ENCODE measurements at places on chromosomes 2 and 18. TPM values are rescaled to one million over a fixed set of nuclear protein-coding genes. Genes with fewer than 3 reads are reported as not detected.

GRCh38 chr2:235270956-235271355 lies 222.9 kb upstream of the AGAP1 start:
- no peak for DNase-seq

GRCh38 chr2:190477661-190478454 lies 56.7 kb downstream of the NEMP2 start:
- no peak for DNase-seq

- DNase-seq: no peak
These were observed 418.0 kb upstream of the TNP1 start for GRCh38 chr2:217277646-217278398.

DNA sequence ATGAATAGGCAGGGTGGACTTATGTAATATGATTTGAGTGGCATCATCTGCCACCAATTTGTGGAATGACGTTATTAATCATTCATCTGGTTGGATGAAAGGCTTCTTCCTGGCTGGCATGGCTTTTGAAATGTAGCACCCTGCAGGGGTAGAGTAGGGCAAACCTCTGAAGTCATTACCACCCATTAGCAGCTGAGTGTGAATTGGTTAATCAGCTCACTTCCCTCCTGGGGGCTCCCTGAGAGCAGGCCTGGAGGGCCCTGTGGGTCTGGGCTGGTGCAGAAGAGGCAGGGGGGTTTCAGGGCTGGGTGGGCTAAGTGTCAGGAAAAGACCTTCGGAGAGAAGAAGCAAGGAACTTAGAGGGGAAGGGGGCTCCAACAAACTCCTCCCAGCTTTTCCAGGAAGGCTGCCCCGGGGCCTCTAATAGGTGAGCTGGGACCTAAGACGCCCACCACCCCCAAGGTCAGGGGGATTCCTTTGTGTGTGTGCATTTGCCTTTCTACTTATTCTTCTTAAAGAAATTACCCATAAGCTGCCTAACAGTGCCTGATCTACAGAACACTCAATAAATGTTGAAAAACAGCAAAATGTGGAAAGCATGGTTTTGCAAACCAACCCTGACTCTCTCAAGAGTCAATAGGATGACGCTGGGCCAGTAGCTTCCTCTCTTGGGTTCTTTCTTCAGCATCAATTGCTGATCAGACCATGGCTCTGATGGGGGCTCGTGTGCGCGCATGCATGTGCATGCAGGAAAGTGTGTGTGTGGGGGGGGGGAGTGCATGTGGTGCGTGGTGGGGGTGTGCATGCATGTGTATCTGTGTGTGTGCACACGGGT lies 49.7 kb upstream of the ZNF516 start:
- DNase-seq: no peak

DNA sequence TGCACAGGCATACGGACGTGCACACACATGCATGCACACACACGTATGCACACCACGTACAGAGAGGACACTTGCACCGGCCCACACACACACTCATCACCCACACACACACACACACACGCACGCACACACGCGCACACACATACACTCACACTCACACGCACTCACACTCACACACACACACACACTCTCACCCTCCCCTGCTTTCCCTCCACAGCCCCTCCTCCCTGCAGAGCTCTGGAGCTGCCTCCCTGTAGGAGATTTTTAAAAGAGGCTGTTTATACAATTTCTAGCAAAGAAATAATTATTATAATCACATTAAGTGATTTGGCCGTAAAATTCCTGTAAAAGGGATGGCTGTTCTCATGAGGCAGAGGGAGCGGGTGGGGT lies 36.5 kb upstream of the SNED1 start:
- no peak for DNase-seq

DNA sequence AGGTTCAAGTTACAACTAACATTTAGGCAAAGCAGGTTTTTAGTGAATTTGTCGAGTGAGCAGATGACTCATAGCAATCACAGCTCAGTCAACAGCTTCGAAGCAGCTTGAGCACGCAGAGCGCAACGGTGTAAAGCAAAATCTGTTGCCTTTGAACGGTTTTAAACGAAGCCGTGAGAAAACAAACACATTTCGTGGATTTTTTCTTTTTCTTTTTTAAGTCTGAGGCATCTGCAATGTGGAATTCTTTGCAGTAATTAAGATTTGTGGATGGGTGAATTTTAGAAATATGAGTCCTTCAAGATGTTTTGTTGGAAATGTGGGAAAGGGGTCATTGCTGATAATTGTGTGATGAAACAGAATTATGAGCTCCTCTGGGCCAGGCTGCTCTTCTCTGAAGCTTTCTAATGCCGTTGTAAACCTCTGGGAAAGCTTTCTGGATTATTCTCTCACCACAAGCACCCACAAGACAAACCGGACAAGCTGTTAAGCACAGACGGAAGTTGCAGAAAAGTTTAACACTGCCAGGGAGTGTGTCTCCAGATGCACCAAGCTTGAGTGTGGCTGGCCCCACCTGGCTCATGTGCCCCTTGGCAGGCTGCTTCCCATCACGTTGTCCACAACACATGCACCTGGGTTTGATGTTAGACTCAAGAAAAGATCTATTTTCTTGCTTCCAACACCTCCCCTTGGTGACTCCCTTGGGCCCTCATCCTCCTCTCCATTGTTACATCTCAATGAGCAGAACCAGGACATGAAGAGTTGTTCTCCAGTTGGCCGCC lies 224.7 kb downstream of the ACKR3 start:
- DNase-seq: no peak

DNA sequence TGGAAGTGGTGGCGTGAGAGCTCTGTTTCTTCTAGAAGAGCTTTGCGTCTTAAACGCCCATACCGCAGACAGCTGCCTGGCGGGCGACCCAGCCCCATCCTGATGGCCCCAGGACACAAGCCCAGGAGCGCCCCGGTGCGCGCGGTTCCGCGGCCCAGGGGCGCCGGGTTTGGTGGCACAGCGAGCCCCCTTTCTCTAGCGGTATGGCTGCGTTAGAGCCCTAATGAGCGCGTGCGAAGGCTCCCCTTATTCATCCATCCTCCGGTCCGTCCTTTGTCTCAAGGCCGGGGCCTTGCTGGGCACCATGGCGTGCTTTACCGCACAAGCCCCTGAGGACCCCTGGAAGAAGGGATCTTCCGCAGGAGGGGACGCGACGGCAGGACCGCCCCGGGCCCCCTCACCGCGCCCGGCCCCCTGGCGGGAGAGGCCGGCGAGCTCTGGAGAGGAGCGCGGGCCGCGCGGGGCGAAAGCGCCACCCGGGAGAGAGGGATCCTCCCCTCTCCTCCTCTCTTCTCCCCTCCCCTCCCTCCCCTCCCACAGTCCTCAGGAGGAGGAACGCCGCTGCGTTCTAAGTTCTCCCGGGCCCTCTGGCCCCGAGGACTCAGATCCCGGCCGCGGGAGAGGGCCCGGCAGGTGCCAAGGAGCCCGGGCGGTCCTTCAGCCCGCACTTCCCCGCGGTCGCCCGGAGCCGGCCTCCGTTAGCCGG lies 626 bp upstream of the SLC1A4 start:
- DNase-seq: peak; percentile 43

The LOXHD1 gene
- 0.35 TPM for total RNA-seq

DNA sequence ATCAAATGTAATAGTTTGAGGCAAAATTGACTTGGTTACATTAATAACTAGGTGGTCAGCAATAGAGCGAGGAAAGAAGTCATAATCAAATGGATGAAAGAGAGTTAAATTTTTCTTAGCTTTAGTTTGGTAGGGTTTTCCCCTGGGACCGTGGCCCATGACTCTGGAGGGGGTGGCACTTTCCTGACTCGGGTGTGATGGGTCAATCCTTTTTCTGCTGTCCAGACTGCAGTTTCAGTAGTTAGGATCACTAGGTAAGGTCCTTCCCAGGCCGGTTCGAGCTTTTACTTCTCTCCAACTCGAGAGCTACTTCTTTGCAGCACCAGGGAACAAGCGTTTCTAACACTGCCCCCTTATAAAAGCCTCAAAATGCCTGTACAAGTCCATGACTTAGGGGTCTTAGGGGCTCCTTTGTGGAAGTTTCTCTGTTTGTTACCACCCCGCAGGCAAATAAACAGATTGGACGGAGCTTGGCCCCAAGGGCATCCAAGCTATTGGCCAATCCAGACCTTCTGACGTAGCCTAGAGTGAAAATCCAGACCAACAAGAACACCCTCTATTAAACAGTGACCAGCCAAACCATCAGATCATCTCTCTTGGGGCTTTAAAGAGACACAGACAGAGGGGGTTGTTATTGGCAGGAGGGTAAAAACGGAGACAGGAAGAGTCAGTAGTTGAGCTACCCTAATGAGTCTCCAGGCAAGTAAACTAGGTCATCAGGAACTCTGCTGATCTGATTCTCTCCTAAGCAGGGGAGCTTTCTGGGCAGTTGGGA lies 9.4 kb upstream of the CEP68 start:
- DNase-seq: no peak

The SRD5A2 gene
- total RNA-seq: 0.05 TPM

DNA sequence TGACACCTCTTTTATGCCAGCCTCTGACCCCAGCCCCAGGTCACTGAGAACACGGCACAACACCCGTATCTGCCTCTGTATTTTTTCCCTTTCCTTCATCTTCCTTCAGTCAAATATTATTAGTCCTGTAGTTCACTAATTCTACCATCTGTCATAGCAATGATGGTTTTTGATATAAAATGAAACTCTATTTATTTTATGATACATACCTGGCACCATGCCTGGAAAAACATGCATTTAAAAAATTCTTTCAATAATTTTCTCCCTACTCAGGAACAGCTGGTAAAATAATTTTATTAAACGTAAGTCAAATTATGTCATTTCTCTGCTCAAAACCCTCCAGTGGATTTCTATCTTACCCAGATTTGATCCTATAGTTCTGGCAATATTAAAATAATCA lies 224.7 kb downstream of the CDH7 start:
- no peak for DNase-seq

The AAK1 gene
- 32.3 TPM for total RNA-seq

DNA sequence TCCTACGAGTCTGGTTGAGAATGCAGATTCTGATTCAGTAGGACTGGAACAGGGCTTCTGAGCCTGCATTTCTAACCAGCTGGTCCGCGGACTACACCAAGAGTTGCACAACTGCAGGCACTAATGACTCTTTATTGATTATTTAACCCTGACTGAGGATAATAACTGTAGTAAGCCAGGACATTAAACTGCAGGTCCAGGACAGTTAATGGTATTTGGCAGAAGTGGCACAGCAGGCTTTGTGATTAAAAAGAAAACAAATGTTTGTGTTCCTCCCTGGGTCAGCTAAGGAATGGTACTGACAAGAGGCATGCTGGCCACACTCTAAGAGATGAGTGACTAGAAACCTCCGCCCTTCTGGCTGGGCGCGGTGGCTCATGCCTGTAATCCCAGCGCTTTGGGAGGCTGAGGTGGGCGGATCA lies 59.4 kb downstream of the ALPK2 start:
- DNase-seq: no peak

DNA sequence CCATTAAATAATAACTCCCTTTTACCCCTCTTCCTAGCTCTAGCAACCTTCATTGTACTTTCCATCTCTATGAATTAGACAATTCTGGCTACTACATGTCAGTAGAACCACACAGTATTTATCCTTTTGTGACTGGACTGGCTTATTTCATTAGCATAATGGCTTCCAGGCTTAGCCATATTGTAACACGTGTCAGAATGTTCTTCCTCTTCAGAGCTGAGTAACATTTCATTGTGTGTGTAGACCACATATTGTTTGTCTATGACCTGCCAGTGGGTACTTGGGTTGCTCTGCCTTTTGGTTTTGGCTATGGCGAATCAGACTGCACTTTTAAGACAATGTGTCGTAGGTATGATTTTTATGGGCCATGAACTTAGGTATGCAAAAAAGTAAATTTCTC lies 20.9 kb downstream of the TSN start:
- no peak for DNase-seq

DNA sequence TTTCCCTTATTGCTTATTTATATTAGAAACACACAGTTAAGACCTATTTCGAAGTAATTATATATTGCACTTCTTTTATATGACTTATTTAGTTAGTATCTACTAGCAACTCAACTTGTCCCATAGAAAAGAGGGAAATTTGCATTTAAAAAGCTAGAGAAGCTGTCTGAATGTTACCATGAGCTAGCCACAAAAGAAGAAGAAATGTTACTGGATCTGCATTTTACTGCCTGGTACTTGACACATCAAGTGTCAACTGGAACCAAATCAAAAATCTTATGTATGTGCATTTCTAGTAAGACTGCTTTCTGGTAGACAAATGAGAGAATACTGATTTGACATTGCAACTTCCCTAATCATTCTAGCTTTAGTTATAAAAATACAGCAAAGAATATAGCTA lies 424.6 kb upstream of the VRK2 start:
- no peak for DNase-seq
